ENCODE measurements at places on chromosomes 5 and 9.

- no peak for ATAC-seq
- H3K27ac ChIP-seq, result no peak overlapping the region
- H3K27me3 ChIP-seq, result peaks cover 9% of the 10 kb centered on the region
- no peak overlapping the region for H3K4me3 ChIP-seq
- H3K36me3 ChIP-seq, result no peaks in the 10 kb centered on the region
These were observed 145.8 kb downstream of the BARX1 start for GRCh38 chr9:93809204-93809940.

DNA sequence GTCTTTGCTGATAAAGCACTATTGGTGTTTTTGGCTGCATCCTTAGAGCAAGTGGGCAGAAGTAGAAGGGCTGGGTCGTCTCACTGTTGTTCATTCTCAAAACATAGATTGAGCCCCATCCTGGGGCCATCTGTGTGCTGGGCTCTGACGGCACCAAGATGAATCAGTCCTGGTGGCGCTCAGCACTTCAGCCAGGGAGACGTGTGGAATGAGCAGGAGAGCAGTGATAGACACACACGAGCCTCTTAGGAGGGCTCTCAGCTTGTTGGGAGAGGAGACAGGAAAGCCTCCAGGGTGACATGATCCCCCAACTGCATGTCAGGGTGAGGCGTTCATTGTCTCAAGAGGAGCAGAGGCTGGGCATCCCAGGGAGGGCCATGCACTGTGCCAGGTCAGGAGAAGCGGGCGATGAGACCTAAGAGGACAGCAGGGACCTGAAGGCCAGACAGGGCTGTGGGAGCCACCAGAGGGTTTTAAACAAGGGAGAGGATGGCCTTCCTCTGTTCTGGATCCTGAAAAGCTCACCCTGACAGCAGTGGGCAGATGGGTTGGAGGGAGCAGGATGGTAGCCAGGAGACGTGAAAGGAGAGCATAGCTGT, 115.8 kb downstream of the DAB2IP start:
- peak overlapping the region; percentile 51 for H3K27ac ChIP-seq
- no peaks in the 10 kb centered on the region for H3K36me3 ChIP-seq
- no peaks in the 10 kb centered on the region for H3K4me1 ChIP-seq
- no peak overlapping the region for H3K4me3 ChIP-seq
- no peak for ATAC-seq

DNA sequence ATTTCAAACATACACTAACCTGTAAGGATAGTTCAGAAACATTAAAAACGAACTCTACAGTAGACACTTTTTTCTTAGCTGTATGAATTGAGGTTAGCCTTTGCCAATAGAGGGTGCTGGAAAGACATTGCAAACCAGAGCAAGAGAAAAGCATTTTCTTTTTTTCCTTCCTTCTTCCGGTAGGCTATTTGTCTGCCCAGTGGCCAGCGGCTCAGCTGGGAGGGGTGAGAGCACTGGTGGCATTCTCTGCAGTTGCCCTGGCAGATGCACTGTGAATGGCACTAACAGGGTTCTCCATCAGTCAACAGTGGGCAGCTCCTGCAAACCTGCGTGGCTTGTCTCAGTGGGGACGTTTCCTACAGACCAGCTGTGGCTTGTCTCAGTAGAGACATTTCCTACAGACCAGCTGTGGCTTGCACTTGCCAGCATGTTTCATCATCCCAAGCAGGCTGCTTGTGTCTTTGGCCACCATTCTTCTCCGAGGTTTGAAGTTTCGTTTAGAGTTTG, 984.5 kb upstream of the CDH18 start:
- no peaks in the 10 kb centered on the region for H3K4me1 ChIP-seq
- H3K27ac ChIP-seq, result no peak overlapping the region
- ATAC-seq, result no peak
- no peaks in the 10 kb centered on the region for H3K36me3 ChIP-seq

DNA sequence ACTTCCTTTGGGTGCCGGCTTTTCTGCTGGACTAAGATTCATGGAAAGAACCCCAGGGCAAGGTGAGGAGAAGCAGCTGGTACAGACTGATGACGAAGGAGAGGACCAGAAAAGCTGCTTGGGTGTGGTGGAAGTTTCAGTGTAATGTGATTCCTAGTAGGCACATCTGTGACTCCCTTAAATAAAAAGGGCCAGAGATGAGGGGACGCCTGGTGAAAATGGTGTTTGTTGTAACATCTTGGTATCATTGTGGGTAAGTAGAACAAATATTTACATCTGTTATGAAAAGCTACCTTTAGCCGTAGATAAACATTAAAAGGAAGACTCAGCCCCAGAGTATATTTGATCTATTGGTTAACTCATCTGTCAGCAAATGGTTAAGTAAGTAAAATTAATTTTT, 33.8 kb downstream of the OTULINL start:
- no peak overlapping the region for H3K4me3 ChIP-seq
- H3K27me3 ChIP-seq, result no peaks in the 10 kb centered on the region
- no peaks in the 10 kb centered on the region for H3K4me1 ChIP-seq
- H3K27ac ChIP-seq, result no peak overlapping the region
- H3K36me3 ChIP-seq, result peaks cover 68% of the 10 kb centered on the region

DNA sequence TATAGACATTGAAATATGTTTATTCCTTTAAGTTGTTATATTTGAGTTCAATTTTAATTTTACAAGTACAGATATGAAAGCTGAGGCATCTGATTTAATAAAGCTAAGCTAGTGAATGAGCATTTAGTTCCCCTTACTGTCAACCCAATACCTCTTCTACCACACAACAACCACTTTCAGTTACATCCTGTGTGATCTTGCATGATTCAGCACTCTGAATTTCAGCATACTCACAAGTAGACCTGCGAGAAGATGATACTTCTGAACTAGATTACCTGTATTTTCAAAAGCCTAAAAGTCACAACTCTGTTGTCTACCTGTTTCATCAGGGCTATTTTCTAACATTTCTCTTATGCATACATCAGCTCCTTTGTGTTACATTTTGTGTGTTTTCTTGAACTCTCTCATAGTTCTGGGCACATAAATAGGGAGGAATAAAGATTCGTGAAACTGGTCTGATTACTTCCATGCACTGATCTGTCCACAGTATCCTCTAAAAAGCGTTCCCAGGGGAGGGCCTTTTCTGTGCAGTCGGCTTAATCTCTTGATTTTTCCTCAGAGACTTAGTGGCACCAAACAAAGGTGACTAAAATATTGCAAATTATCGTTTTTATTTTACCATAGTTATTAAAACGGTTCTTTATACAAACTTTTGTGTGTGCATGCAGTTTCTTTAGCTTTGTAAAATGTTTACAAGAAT, 2025.5 kb upstream of the NUDT12 start:
- H3K27ac ChIP-seq, result no peak overlapping the region
- no peak for ATAC-seq
- no peak overlapping the region for H3K4me3 ChIP-seq
- no peaks in the 10 kb centered on the region for H3K36me3 ChIP-seq

- H3K27me3 ChIP-seq, result no peaks in the 10 kb centered on the region
- H3K4me3 ChIP-seq, result peak overlapping the region; percentile 50
- peak; percentile 55 for ATAC-seq
- peaks cover 16% of the 10 kb centered on the region for H3K4me1 ChIP-seq
- peak overlapping the region; percentile 74 for H3K27ac ChIP-seq
These were observed 100.6 kb downstream of the ICE1 start for GRCh38 chr5:5523066-5523505.

GRCh38 chr5:81179959-81180358, 53.2 kb upstream of the CKMT2 start:
- no peaks in the 10 kb centered on the region for H3K27me3 ChIP-seq
- H3K4me3 ChIP-seq, result no peak overlapping the region
- H3K4me1 ChIP-seq, result peaks cover 10% of the 10 kb centered on the region
- H3K27ac ChIP-seq, result no peak overlapping the region
- ATAC-seq, result no peak

- H3K4me1 ChIP-seq, result peaks cover 12% of the 10 kb centered on the region
- peak overlapping the region; percentile 96 for H3K4me3 ChIP-seq
- peaks cover 4% of the 10 kb centered on the region for H3K36me3 ChIP-seq
- no peak for ATAC-seq
These were observed 87.5 kb downstream of the ANXA2R start for GRCh38 chr5:42952578-42952974.

GRCh38 chr5:1864896-1865440, 17.8 kb downstream of the IRX4 start:
- no peak overlapping the region for H3K27ac ChIP-seq
- no peaks in the 10 kb centered on the region for H3K36me3 ChIP-seq
- ATAC-seq, result no peak
- no peak overlapping the region for H3K4me3 ChIP-seq
- H3K27me3 ChIP-seq, result peaks cover 15% of the 10 kb centered on the region

DNA sequence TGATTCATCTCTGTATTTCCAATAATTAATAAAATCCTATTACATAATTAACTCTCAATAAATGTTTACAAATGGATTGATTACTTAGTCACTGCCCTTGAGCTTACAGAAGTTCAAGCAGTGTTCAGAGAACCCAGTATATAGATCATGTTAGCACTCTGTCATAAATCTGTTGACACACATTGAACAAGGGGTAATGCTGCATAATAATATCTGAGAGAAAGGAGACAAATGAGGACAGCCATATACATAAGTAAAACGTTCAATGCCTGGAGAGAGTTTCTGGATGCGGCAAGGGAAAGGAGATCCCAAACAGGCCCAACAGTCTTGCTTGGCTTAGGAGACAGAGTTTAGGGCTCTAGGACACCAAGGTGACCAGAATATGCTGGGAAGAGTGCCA, 270.2 kb downstream of the FBXL17 start:
- no peak overlapping the region for H3K4me3 ChIP-seq
- no peak for ATAC-seq
- H3K27me3 ChIP-seq, result no peaks in the 10 kb centered on the region
- H3K4me1 ChIP-seq, result no peaks in the 10 kb centered on the region
- H3K27ac ChIP-seq, result no peak overlapping the region

DNA sequence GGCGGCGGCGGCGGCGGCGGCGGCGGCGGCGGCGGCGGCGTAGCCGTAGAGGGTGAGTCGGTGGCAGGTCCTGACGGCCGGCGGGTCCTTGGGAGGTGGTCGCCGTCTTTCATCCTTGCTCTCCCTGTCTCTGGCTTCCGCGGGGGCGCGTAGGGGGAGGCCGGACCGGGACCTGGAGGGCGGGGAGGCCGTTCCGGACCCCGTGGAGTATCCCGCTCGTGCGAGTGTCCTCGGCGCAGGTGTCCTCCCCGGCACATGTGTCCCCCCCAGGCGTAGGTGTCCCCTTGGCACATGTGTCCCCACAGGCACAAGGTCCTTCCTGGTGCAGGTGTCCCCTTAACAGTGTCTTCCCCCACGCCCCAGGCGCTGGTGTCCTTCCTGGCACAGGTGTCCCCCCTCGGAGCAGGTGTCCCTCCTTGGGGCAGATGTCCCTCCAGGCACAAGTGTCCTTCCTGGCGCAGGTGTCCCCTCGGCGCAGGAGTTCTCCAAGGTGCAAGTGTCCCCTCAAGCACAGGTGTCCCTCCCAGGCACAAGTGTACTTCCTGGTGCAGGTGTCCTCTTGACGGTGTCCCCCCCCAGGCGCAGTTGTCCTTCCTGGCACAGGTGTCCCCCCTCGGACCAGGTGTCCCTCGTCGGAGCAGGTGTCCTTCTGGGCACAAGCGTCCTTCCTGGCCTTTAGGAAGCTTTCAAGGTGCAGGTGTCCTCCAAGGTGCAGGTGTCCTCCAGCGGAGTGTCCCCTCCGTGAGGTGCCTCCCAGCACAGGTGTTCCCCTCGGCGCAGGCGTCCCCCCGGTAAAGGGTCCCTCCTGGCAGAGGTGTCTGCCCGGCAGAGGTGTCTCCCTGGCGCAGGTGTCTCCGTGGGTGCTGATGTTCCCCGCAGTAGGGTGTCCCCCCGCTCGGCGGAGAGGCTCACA, 519 bp downstream of the EXOC3 start:
- peak overlapping the region; percentile 93 for H3K27ac ChIP-seq
- H3K36me3 ChIP-seq, result peaks cover 52% of the 10 kb centered on the region
- ATAC-seq, result peak; percentile 33
- peaks cover 26% of the 10 kb centered on the region for H3K4me1 ChIP-seq

DNA sequence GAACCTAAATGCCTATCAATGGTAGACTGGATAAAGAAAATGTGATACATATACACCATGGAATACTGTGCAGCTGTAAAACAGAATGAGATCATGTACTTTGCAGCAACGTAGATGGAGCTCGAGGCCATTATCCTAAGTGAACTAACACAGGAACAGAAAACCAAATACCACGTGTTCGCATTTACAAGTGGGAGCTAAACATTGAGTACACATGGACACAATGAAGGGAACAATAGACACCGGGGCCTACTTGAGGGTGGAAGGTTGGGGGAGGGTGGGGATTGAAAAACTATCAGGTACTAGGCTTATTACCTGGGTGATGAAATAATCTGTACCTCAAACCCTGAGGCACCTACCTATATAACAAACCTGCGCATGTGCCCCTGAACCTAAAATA, 22.4 kb upstream of the DEPDC1B start:
- no peak overlapping the region for H3K4me3 ChIP-seq
- H3K27ac ChIP-seq, result no peak overlapping the region
- H3K36me3 ChIP-seq, result no peaks in the 10 kb centered on the region
- H3K27me3 ChIP-seq, result peaks cover 4% of the 10 kb centered on the region
- H3K4me1 ChIP-seq, result no peaks in the 10 kb centered on the region
- no peak for ATAC-seq

DNA sequence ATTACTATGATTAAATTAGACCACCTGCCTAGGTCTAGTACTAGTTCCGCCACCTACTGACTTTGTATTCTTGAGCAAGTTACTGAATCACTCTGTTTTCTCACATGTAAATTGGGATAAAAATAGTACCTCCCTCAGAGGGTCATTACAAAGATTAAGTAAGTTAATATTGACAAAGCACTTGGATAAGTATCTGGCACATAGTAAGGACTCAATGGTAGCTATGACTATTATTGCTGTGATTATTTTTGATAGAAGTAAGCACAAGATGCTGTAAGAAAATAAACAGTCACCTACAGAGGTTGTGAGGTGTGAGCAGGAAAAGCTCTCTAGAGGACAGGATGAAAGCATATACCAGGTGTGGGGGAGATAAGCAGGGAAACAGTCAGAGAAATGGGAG, 173.1 kb upstream of the PAPPA start:
- H3K27ac ChIP-seq, result no peak overlapping the region
- no peak overlapping the region for H3K4me3 ChIP-seq
- no peaks in the 10 kb centered on the region for H3K36me3 ChIP-seq
- no peaks in the 10 kb centered on the region for H3K4me1 ChIP-seq
- no peak for ATAC-seq
- H3K27me3 ChIP-seq, result no peaks in the 10 kb centered on the region

DNA sequence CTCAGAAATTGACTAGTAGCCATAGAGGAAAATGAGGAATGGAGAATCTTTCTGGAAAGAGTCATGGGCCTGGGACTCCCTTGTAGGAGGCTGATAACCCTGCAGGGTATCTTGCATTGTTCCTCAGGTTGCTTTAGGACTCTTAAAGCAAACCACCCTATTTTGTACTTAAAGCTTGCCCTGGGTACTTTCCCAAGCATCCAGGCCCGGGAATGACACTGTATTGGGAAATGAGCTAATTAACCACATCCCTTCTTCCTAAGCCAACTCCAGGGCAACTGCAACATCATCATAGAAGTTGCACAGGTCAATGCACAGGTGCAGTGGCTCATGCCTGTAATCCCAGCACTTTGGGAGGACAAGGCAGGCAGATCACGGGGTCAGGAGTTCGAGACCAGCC, 55.9 kb downstream of the UGCG start:
- peaks cover 5% of the 10 kb centered on the region for H3K4me1 ChIP-seq
- H3K27me3 ChIP-seq, result no peaks in the 10 kb centered on the region
- ATAC-seq, result no peak
- H3K4me3 ChIP-seq, result no peak overlapping the region
- no peaks in the 10 kb centered on the region for H3K36me3 ChIP-seq

- H3K27me3 ChIP-seq, result peaks cover 21% of the 10 kb centered on the region
- ATAC-seq, result no peak
- no peaks in the 10 kb centered on the region for H3K36me3 ChIP-seq
- no peak overlapping the region for H3K4me3 ChIP-seq
These were observed 92.6 kb downstream of the LIFR start for GRCh38 chr5:38463634-38464521.

Measured in activated T-helper 17 cell treated with anti-CD3 and anti-CD28 coated beads, Interleukin-2, amount 50 U/mL, for 72 hours (primary cell).